ENCODE measurements at places on chromosomes 5 and 9.

- DNase-seq: no peak
Measured at GRCh38 chr9:27808864-27809263, 235.6 kb upstream of the C9orf72 start.

DNA sequence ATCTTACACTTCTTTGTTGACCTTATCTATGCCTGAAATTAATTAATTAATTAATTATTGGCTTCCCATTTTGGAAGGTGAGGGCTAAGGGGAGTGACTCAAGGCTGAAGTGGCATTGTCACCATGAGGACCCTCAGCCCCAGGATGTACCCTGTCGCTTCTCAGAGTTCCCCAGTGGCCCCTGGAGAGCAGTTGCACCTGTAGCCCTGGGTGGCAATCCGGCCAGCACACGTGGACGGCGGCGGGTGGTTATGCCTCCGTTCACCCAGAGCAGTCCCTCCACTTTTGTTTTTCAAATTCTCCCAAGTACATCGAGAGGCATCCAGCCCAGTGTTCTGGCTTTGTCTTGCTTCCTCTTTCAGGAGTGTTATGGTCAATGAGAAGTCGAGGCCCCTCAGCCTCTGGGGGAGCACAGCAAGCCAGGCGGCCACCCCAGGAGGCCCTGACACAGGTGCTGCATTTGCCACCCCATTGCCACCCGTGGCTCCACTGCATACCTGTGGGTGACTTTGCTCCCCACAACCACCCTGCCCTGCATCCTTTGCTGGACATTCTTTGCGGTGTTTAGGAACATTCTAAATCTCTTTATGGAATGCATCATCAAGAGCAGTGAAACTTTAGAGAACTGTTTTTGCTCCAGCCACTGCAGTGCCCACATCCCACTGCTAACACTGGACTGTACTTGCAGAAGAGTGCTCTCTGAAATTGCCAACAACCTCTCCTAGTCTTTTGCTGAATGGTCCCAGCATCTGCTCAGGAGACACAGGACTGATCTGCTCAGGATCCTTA is 11.5 kb upstream of the IRX2 start:
- DNase-seq: no peak

- DNase-seq: no peak
Measured at GRCh38 chr9:134955801-134956200, 38.1 kb upstream of the FCN1 start.

DNA sequence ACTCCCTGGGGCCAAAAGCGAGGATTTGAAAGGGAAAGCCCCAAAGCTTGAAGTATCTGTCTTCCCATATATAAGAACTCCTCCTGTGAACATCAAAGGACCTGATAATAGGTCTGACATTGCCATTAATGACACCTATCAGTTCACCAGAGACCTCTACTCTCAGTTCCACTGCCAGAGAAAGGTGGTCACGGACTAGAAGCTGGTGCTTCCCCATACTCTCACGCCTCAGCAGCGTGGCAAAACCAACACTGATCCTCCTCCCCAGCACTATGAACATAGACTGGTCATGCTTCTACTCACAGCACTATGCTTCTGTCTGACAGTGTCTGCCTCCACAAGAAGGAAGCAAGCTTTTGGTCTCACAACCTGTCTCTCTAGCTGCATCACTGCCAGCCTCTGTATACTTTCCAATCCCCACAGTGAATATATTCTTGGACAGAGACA is 37.9 kb downstream of the NRG2 start:
- no peak for DNase-seq

GRCh38 chr5:79992891-79993657 is 2.0 kb upstream of the MTX3 start:
- DNase-seq: no peak

GRCh38 chr5:139482050-139482889 is at the start of gene STING1:
Gene STING1, minus strand, starts transcription at chr5:139482758. Its CDS starts 1,054 bp downstream, at chr5:139481704.
- no peak for DNase-seq

Data from activated naive CD8-positive, alpha-beta T cell treated with anti-CD3 and anti-CD28 coated beads, Interleukin-2, amount 50 U/mL, for 16 hours (primary cell).